Tongue (tissue), 3 donors: ENCODE measurements at places on chromosomes 3 and 15.

DNA sequence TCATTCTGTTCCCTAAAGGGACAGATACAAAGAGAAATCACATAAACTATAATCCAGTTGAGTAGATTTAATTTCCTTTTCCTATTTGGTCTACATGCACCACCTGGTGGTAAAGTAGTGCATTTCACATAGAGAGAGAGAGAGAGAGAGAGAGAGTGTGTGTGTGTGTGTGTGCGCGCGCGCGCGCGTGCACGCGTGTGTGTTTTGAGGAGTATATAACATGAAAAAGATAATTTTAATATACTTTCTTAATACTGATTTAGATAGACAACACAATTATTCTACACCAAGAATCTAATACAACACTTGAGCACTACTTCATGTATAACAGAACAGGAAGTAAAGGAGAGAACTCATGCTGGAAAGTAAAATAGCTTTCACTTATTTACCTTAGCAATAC is 1.1 kb upstream of the FGF7 start:
- peak; percentile 83 for DNase-seq

DNA sequence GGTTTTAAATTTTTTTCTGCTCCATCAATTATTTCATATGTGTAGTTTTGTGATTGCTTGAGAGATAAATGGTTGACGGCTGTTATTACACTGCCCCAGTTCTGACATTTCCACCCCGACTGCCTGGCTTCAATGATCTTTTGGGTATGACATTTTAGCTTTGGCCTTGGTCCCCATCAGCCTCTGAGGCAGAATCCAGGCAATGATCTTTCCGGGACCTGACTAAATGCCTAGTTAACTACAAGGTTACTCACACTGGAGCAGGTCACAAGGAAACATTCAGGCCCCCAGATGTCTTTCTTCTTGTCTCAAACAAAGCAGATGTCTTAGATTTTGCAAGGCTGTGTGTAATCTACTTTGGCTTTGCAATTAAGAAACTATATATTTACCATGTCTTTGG is 61.1 kb upstream of the TMCO5A start:
- peak; percentile 37 for DNase-seq

DNA sequence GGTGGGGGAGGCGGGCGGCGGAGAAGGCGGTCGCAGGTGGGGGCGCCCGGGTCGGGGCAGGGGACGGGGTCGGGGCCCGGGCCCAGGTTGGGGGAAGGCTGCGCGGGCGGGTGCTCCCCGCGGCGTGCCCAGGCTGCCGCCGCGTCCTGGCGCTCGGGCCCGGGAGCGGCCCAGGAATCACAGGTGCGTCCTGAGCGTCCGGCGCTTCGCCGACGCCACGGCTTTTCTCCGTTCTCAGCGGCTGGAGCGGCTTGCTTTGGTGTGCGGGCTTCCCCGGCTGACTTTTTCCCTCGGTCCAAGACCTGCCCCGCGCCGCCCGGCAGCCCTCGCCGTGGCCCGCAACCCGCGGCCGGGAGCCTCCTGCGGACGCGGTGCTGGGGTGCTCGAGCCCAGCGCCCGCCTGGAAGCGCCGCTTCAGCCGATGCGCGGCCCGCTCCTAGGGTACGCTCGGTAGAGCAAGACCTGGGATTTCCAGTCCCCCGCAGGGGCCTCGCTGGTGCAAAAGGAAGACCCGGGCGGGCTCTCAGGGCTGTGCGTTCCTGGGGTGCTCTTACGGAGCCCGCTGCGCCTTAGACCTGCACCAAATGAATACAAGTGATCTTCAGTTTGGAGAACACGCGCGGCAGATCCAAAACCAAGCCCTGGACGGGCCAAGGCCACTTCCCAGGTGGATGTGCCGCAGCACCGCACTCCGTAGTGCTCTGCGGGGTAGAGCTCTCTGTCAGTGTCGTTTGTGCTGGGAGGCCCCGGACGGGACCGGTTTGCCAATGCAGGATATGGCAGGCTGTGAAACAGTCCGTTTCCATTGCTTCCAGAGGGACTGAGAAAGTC is 639 bp downstream of the NIPA1 start:
- peak; percentile 23 for DNase-seq

DNA sequence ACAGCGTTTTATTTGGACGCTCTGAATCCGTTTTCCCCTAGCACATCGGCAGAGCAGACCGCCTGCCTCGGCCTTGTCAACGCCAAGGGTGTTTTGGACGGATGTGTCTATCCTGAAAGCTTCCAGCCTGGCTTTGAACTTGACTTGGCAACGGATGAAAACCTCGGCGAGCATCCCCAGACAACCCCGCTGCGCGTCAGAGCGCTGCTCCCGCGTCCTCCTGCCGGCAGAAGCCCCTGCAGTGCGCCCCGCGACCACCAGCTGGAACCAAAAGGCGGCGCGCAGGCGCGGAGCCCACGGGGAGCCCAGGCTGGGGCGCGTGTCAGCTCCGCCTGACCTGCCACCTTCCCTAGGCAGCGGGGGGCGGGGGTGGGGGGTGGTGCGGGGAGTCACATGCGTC is 26.2 kb upstream of the ARL8B start:
- peak; percentile 77 for DNase-seq

DNA sequence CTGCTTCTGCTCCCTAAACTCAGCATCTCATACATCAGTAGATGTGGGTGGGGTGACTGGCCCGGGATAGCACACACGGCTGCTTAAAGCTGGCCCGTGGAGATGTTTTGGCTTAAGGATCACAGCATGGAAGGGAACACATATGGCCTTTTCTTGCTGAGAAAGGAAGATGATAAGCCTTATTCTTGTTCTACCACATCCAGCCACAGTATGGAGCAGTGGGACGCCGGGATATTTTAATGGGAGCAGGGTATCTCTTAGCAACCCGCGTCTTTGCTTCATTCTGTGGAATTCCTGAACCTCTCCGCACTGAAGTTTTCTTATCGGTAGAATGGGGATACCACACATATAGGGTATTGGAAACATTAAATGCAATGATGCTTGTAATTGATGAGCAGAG is 94.1 kb upstream of the PROK2 start:
- no peak for DNase-seq

GRCh38 chr15:73504885-73505284 is 61.9 kb downstream of the REC114 start:
- no peak for DNase-seq

- no peak for DNase-seq
Observed at GRCh38 chr15:77836906-77837648, 204.4 kb upstream of the LINGO1 start.

DNA sequence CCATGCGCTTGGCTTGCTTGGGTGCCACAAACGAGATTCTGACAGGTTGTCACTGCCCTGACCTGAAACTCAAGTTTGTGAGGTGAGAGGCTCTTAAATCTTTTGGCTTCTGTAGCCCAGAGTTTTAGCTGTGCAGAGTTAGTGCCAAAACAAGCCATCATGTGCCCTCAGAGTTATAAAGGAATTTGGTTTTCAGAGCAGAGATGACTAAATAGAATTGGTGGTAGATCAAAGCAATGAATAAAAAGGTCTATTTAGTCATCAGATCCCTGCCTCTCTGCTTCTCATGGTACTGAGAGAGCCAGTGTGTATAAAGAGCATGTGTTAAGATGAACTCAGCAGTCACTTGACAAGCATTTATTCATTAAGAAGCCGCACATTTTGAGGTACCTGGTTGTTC is 207.5 kb upstream of the DPH6 start:
- DNase-seq = no peak

DNA sequence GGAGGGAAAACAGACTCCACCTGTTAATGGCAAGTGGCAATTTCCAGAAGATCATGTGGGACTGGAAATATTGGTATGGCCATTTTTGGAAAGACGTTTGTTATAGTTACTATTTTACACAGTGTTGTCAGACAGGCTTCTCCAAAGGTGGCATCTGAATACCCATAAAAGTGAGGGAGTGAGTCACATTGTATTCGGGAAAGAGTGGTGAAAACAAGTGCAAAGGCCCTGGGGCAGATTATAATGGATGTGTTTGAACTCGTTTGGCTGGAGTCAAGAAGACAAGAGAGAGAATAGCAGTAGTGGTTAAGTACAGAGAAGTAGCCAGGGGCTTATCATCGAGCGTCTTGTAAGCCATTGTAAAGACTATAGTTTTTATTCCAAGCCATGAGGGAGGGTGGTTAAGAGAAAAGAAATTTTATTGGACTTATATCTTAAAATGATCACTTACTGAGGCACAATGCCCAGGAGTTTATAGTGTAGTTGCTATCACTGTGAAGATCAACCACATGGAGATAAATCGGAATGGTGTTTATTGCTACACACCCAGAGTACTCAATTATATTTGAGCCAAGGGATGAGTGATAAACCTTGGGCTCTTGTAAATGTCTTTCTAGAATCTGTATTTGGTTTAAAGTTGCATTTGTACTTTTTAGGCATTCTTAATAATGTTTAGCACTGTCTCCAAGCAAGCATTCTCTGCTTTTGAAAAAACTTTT is 212.8 kb upstream of the KBTBD8 start:
- no peak for DNase-seq

DNA sequence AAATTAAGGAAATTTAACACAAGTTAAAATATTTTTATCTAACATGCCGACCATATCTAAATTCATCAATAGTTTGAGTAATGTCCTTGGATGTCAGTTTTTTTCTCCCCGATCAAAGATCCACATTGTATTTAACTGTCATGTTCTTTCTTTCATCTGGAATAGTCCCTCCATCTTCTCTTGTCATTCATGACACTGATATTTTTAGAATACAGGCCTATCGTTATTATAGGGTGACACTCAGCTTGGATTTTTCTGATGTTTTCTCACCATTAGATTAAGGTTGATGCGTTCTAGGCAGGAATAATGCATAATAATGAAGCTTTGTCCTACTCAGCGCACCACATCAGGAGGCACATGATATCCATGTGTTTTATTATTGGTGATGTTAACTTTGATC is 13.2 kb upstream of the PYGO1 start:
- DNase-seq = no peak

DNA sequence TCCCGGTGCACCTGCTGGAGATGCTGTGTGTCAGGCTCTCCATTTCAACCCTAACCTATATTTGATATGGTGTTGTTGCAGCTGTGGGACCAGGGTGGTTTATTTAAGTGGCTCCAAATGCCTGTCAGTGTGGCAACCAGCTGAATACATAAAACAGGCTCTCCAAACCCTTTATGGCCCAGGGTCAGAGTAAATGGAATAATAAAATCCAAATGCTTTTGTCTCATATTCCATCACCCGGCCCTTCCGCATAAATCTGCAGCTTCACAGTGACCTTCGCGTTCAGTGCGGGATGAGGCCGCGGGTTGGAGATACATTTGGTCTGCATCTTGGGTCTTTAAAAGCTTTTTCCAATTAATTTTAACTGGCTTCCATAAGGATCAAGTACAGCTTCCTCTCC is 382.1 kb upstream of the NR2F2 start:
- DNase-seq = no peak

DNA sequence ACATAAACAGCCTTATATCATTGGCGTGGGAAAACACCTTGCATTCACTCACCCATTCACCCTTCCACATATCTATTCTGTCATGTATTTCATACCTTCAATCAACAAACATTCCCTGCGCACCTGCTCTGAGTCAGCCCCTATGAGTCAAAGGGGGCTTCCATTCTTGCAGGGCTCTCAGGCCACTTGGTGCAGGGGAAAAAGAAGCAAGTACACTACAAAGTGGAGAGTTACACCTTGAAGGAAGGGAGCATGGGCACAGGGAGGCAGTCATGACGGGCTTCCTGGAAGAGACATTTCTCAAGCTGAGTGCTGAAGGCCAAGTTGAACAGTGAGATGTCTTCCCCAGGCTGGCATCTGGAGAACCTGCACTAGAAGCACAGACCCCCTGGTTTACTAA is 4.6 kb upstream of the AMOTL2 start:
- no peak for DNase-seq

- no peak for DNase-seq
Observed at GRCh38 chr15:69626095-69627066, 173.8 kb downstream of the RPLP1 start.

DNA sequence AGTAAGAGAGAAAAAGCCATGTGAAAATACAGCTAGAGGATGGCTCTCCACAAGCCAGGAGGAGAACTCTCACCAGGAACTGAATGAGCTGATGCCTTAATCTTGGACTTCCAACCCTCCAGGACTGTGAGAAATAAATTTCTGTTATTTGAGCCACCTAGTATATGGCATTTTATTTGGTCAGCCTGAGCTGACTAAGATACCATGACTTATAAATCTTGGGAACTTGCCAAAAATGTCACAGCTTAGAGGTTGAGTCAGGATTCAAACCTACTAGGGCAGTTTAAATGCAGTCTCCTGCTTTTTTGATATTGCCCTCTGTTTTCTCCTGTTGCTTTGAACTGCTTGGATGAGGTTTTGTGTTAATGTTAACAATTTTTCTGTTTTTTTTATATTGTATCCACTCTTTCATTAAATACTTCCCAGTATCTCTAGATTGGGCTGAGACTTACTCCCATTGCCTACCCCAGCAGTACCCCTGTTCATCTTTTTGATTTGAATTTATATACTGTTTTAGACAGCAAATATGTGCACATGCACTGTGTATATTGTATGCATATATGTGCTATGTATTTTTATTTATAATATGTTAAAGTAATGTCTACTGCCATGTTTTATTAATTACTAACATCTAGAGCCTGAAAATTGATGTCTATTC is 1223.2 kb downstream of the OTOL1 start:
- DNase-seq = peak; percentile 14

DNA sequence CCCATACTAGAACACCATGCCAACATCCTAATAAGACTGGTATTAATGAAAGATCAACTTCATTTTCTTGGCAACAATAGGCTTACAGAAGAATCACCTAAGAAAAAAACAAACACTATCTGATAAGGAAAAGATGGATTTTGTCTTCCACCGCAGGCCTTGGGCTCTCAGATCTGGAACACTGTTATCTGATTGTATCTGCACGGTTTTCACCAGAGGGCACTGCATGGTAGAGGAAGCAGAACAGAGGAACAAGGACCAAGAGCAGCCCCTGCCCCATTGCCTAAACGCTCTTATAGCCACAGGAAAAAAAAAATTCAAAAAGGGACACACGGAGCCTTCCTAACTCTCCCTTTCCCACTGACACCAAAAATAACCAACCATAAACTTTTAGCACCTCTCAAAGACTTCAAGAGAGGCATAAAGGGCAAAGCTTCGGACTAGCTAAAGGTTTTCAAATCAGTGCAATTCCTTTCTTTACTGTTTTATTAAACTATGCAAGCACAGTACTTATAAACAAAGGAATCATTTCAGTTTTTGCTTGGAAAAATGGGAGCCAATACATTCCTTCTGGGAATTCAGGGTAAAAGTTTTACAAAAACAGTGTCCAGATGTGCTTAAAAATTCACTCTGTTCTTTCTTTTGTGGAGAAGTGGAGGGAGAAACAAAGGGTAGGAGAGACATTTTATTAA is 23.3 kb downstream of the IL17RD start:
- peak; percentile 72 for DNase-seq

DNA sequence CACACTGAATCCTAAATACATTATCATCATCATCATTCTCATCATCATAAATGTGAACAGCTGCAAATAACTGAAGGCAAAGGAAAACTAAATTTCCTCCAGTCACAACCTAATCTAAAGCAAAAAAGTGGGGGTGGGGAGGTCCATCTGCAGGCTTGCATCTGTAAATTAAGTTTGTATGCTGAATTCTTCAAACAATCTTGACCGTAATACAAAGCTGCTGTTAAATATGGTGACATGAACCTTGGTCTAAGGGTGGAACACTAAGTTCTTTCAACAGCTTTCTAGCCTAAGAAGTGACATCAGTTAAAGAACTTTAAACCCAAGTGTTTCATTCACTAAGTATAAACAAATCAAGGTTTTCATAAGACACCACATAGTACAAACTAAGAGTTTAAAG is 4.3 kb downstream of the LRRFIP2 start:
- DNase-seq = no peak

- no peak for DNase-seq
Observed at GRCh38 chr3:27454914-27455313, 29.3 kb downstream of the SLC4A7 start.

GRCh38 chr3:177652556-177653291 is 455.4 kb upstream of the TBL1XR1 start:
- DNase-seq = peak; percentile 44
